ENCODE measurements at places on chromosomes 2 and 18.

DNA sequence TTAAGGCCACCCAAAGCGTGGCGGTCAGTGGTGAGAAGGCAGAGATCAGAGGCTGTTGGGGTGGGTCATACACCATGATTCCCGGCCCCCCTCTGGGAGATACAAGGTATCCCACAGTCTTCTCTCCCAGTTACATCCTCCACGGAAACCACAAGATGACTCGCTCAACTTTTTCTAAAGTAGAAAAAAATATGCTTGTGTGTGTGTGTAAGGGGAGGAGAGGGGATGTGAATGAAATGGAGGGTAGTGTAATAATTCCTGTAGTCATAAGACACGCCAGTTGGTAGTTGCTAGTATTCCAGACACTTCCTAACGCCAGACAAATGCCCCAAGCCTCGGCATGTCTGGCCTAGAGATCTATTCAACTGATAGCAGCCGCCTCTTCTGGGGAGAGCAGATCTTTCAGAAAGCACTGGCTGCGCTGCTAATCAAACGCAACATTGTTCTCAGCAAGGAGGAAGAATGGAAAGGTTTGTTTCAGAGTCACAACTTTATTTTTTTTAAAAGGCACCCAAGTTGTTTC, 143.5 kb downstream of the TGIF1 start:
- no peak for DNase-seq

DNA sequence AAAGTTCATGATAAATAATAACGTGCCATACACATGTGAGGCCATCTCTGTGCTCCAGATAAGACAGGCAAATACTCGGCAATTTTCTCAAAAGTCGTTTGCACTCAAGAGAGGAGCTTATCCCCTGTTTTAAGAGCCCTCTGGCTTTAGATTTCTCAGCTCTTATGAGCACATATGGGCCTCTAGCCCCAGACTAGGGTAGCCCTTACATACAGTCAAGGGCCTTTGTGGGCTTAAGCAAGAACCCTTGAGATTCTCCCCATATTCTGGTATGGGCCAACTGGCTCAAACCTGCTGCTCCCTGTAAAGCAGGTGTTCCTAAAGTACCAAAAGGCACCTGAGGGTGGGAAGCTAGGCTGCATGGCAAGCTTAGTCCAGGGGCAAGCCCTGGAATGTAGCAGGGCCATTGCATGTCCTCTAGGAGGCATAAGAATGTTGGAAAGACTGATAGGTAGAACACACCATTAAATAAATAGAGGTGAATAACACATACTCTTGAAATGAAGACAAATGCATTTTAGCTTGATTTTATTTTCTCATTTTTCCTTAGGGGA, 66.1 kb downstream of the FASTKD2 start:
- no peak for DNase-seq

GRCh38 chr2:46561731-46562450, 82.5 kb downstream of the TMEM247 start:
- DNase-seq, result no peak

- DNase-seq, result peak; percentile 12
These were observed 76.3 kb upstream of the GLS start for GRCh38 chr2:190804182-190804795.

- peak; percentile 55 for DNase-seq
These were observed 64.7 kb downstream of the PTPN2 start for GRCh38 chr18:12819322-12819721.

- no peak for DNase-seq
These were observed 131.8 kb downstream of the NEDD4L start for GRCh38 chr18:58175786-58176176.

- DNase-seq, result no peak
These were observed 267.2 kb downstream of the EPHA4 start for GRCh38 chr2:221304916-221305315.

GRCh38 chr2:67600222-67600871, 203.2 kb downstream of the ETAA1 start:
- no peak for DNase-seq

GRCh38 chr2:16755442-16755841, 89.8 kb upstream of the CYRIA start:
- no peak for DNase-seq

- DNase-seq, result no peak
These were observed 314.6 kb downstream of the CNTNAP5 start for GRCh38 chr2:124339709-124340108.

DNA sequence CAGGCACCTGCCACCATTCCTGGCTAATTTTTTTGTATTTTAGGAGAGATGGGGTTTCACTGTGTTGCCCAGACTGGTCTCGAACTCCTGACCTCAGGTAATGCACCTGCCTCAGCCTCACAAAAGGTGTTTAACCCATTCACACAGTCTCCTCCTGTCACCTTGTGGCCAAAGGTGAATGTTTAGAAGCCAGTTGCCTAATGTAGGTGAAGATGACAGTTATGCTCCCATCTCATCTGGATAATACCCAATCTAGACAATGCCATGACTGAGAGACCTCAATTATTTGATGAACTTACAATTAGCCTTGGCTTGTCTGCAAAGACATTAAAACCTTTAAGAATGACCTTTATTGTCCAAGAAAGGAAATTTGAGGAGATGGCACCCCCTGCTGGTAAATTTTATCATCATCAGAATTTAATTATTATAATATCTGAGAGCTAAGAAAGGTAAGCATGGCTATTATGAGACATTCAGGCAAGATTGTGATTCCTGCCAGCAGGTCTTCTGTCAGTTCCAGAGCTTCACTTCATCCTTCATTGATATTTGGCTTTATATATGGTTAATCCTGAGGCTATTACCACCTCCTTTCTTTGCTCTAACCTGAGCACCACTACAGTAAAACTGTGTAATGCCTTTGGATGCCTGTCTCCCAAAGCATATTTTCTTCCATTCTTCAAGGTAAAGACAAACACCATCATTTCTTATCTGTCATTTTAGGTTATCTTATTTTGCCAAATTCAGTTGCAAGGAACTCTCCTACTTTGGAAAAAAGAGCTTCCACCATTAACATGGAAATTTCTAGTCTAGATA, 117.6 kb downstream of the FAM124B start:
- peak; percentile 26 for DNase-seq

DNA sequence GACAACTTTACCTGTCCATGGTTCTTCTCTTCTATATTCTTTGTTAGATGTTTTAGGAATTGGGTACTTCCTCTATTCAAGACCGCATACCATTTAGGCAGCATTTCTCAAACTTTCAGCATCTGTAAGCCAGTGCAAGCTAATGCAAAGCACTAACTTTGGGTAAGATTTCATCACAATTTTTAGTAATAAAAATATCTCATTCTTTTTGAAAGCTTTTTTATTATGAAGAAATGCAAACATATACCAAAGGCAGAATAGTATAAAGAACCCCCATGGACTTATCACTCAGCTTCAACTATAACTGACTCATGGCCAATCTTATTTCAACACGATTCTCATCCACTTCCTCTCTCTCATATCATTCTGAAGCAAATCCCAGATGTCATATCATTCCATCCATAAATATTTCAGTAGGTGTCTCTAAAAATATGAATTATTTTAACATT, 32.9 kb downstream of the INO80C start:
- no peak for DNase-seq

- DNase-seq, result no peak
These were observed 88.7 kb downstream of the ARHGEF33 start for GRCh38 chr2:38978296-38978903.

GRCh38 chr2:31411771-31412170, 2.8 kb downstream of the XDH start:
- DNase-seq, result no peak

DNA sequence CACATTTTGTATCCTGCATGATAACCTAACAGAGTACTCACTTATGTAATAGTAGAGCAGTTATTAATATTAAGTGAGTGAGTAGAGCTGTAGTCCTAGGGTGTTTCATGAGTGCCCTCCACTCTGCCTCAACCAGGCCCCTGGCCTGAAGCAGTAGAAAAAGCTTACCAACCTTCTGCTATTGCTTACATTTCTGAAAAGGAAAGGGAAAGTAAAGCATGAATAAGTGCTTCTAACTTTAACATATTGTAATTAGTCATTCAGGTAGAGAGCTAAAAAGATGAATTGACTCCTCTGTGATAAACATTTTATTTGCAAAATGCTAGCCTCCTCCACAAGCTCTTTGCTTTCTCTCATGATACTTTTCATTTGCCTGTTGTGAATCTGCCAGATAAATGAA, 94.7 kb upstream of the RPE start:
- no peak for DNase-seq

DNA sequence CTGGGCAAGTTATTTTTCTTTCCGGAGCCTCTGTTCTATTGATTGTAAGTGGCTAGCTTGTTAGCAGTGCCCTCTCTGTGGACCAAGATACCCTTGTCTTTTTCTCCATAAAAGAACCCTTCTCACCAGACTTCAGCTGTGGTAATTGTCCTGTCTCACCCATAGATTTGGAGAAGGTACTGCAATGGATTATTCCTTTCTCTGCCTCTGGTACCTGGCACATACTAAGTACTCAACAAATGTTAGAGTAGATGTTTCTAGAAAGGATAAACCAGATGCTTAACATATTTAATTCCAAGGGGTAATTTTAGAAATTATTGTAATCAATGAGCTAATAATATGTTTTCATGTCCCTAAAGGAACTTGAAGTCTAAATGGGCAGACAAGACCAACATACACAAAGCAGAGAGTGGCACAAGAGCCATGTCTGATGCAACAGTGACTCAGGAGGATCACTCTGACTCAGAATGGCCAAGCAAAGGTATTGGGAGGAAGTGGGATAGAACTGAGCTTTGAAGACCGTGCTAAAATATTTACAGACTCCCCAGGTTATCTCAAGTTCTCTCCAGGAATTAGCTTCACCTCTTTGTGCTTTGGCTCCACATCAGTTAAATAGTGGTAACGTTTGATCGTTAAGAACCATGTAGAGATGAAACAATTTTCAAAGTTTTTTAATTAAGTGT, 129.7 kb upstream of the OSR1 start:
- DNase-seq, result peak; percentile 74

DNA sequence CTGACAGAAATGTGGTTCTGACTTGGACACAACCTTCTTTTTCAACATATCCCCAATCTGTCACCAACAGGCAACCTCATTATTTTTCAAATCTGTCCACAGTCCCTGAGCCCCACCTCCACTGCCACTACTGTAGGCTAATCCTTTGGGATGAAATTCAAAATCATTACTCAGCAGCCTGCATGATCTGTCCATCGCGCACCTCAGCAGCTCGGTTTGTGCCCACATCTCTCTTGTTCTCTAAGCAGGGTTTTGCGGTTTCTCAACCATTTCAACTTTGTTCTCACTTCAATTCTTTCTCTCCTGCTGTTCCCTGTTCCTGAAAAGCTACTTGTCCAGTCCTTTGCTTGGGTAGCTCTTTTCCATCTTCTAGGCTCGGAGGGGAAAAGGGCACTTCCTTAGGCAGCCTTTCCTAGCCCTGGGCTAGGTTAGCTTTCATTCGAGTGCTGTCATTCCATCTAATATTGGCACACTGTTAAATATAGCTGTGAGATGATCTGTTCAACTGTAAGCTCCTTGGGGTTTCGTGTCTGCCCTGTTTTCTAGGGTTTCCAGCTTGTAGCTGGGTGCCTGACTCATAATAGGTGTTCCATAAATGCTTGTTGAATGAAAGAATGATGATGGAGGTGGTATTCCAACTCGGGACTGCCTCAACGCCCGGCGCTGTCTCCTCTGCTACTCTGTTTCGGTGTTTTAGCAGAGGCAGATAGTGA, 653 bp upstream of the ANKAR start:
- DNase-seq, result no peak

Measured in activated CD4-positive, alpha-beta T cell treated with anti-CD3 and anti-CD28 coated beads, Interleukin-2, Interleukin-4, amounts not matched to agents 100 ng/mL and 50 ng/mL, durations not matched to agents 16 hours and 8 hours (primary cell).